Urinary bladder (tissue), 4 donors: ENCODE measurements at places on chromosomes 5 and 9. TPM values are rescaled to one million over a fixed set of nuclear protein-coding genes. Genes with fewer than 3 reads are reported as not detected.

- DNase-seq: peak; percentile 2
These were observed 99.5 kb upstream of the FBXL17 start for GRCh38 chr5:108481355-108481931.

DNA sequence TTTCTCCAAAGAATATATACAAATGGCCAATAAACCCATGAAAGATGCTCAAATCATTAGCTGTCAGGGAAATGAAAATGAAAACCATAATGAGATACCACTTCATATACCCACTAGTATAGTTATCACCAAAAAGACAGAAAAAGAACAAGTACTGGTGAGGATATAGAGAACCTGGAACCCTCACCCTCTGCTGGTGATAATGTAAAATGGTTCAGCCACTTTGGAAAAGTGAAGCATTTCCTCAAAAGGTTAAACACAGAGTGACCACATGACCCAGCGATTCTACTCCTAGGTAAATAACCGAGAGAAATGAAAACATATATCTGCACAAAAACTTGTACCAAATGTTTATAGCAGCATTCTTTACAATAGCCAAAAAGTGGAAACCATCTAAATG, 72.0 kb downstream of the HSD17B3 start:
- no peak for DNase-seq

Gene LRRC19
- 0.11 TPM for total RNA-seq

- DNase-seq: peak; percentile 13
These were observed 332 bp downstream of the SGCD start for GRCh38 chr5:156327296-156327695.

GRCh38 chr9:93477397-93477796, 24.0 kb upstream of the FAM120AOS start:
- DNase-seq: no peak

DNA sequence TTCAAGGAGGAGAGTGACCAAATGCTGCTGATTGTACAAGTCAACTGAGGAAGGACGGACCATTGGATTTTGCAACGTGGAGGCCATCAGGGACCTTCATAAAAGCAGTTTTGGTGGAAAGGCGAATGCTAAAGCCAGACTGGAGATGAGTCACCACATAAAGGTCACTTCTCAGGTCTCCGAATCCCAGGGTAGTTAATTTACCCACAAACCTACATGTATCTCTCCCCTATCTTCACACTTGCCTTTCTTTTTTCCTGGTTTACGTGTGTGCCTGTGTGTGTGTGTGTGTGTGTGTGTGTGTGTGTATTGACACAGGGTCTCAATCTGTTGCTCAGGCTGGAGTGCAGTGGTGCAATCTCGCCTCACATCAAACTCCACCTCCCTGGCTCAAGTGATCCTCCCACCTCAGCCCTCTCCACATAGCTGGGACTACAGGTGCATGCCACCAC, 4.6 kb upstream of the CTNNA1 start:
- DNase-seq: no peak

DNA sequence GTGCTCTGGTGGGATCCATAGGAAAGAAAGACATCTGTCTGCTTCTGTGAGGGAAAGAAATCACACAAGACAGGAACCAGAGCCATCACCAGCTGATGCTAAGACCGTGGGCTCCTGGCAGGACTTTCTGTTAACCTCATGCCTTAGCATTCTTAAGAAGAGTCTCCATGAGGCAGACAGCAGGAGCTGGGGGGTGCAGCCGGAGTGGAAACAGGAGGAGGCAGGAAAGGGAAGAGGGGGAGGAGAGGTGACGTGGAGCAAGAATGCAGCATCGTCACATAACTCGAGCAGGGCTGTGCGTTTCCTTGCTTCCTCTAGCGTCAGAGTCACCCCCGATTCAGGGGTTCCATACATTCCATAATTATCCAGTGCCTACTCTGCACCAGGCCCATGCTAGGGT, 53.6 kb downstream of the ERGIC1 start:
- no peak for DNase-seq

DNA sequence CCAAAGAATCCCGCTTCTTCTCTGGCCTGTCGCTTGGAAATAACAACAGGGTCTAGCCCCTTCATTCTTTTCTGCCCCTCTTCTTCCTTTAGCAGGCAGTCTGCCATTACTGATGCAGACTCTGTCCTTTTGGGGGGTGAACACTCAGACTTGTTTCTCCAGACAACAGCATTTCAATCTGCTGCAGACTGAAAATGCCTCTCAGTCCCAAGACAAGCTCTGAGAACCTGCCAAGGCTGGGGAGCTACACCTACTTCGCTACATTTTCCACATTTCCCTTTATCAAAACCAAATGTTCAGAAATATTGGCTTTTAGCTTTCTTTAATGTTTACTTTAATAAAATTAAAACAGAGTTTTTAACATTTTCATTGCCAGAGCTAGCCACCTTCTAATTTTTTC, 152.4 kb downstream of the MPDZ start:
- DNase-seq: no peak

DNA sequence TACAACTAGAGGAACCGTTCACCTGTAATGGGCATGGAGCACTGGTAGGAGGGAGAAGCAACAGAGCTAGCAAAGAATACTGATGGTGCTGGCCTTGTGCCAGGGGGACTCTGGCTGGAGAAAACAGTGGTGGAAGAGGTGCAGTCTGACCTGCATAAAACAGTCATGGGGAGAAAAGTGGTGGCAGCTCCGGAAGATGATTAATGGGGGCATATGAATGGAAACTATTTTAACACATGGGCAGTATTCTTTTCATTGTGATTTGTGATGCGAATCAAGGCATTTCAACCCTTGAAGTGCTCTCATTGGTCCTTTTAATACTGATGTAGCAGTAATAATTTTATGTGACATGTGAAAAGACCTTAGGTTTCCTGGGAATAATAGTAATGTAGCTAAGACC, 219.6 kb downstream of the ADAMTS6 start:
- DNase-seq: no peak

Gene SPINK13
- not detected for total RNA-seq

GRCh38 chr5:153883854-153884611, 154.7 kb downstream of the FAM114A2 start:
- DNase-seq: no peak

DNA sequence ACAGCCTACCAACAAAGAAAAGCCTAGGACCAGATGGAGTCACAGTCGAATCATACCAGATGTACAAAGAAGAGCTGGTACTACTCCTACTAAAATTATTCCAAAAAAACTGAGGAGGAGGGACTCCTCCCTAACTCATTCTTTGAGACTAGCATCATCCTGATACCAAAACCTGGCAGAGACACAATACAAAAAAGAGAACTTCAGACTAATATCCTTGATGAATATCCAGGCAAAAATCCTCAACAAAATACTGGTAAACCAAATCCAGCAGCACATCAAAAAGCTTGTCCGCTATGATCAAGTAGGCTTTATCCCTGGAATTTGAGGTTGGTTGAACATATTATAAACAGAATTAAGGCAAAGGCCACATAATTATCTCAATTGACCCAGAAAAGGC, 900.4 kb upstream of the ARRDC3 start:
- no peak for DNase-seq

Gene FOXD4
- total RNA-seq: not detected

- DNase-seq: no peak
These were observed 22.5 kb downstream of the POLR1E start for GRCh38 chr9:37508135-37508833.

- no peak for DNase-seq
These were observed 12.6 kb upstream of the LPCAT1 start for GRCh38 chr5:1536322-1536845.

GRCh38 chr5:75753182-75753581, 35.9 kb upstream of the POC5 start:
- DNase-seq: no peak
